GM19239 (cell line): ENCODE measurements at places on chromosomes 12 and 14.

GRCh38 chr12:45388545-45388944, 172.7 kb downstream of the ANO6 start:
- no peak for DNase-seq

DNA sequence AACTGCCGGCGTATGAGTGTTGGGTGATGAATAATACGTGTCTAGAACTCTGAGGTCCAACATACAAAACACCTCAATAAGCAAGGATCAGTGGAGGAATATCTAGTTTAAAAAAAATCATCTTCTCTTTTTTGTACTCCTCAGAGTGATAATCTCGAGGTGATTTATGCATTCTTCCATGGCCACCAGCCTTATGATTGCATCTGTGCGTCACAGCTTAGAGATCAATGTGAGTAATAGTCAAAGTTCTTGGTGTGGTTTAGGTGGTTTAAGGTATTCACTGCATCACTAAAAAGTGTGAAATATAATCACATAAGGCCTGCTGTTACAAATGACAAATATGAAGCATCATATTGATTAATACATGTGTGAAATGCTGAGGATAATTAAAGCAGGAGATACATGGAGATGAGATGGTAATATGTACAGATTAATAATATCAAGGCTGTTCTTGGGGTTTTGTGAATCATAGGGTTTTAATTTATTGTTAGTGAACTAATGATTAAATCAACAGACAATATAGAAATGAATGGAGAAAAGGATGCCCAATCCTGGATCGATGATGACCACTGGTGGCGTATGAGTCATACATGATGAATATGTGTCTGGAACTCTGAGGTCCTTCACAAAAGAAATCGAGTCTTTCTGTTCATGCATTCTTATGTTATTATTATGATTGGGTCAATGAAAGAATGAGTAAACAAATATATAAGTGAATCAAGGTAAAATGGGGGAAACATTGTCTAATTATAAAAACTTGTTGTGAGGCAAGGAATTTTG, 68.8 kb upstream of the RTL1 start:
- no peak for DNase-seq

- DNase-seq, result no peak
These were observed 58.5 kb downstream of the NUAK1 start for GRCh38 chr12:106080041-106080790.

DNA sequence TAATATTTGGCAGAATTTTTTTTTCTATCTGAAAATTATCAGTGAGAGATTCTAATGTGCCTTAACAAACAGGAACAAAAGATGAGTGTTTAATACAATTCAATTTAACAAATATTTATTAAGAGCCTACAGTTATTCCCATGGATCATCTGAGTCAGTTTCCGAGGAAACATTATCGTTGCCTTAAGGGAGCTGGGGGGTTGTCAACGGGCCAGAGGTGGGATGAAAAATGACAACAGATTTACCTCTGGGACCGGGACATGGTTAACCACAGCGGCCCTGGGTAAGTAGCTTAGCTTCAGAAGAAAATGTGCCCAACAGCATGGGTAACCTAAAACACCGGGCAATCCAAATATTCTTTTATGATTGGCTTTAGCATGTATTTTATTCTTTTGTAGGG, 113.6 kb downstream of the DAD1 start:
- DNase-seq, result no peak

DNA sequence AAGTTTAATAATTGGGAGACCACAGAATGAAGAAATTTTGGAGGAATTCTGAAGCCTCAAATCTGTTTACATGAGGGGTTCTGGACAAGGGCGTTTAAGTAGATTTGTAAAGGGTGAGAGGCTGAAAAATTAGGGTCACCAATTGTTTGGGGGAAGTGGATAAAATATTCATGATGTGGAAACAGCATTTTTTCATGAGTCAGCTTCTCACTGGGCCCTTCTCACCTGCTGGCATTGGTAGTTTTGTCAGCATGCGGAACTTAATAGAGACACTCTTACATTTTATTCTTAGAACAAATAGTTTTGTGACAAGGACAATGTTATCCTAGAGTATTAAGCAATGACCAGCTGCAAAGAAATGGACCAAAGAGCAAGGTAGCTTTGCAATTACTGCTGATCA, 634.4 kb downstream of the LRFN5 start:
- DNase-seq, result no peak

DNA sequence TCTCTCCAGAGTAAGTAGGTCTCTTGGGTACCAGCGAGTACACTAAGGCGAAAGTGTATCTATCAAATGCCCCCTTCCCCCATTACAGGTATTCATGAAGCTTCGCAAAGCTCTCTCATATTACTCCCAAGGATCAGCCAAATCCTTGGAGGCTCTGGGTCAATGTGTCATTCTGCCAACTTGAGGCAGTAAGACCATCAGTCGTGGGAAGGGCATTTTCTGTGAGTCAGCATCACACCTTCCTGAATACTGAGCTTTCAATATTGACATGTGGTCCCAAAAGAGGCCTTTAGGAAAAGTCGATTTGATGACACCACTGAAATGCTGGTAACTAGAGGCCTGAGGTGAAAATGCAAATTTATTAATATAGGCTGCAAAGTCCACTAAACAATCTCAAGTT, 323.9 kb downstream of the LRIG3 start:
- no peak for DNase-seq

GRCh38 chr12:92065639-92066038, 80.0 kb downstream of the BTG1 start:
- no peak for DNase-seq

DNA sequence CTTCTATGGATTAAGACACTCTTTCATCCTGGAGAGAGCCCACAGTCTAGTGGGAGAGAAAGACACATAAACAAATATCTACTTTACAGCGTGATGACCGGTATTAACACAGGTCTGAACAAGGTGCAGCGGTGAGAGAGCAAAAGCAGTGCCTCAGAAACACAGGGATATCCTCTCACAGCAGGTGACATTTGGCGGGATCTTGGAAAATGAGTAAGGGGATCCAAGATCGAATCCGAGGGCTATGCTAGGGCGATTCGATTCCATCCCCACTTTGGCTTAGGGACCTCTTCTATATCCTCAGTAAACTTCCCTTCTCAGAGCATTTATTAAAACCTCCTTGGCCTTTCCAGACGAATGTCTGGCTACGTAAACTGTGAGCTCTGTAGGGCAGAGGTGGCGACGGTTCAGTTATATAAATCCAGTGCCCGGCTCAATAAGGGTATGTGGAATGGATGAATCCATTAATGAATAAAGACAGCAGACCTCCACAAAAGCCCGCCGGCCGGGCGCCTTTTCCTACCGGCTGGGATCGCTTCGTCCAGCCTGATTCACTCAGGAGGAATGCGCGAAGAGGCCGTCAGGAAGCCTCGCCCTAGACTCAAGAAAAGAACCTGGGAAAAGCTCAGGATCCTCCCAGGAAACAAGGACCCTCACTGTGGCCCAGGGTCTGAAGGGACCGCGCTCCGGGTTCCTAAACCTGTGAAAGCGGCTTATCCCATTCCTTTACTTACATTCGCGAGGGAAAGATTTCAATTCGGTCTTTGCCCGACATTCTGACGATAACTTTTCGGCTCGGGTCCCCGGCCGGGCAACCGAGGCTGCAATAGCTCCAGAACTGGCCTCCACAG, 455 bp downstream of the ATP6V1D start:
- DNase-seq, result no peak

DNA sequence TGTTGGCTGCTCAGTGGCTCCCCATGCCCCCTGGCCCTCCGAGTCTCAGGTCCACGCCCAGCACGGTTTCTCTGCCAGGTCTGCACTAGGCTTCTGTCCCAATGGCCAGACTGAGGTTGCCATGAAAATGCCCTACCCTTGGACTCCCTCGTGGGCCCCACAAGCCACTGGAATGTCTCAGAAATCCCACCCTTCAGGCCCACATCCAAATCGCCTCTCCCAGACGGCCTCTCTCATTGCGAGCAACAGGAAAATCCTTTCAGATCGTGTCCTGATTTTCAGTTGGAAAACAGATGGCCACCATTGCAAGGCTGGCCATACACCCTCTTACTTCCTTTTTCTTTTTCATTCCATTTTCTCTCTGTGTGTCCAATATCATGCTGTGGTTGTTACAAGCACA, 77.3 kb downstream of the IRF2BPL start:
- DNase-seq, result no peak

GRCh38 chr12:71152851-71153250, 4.9 kb downstream of the TSPAN8 start:
- no peak for DNase-seq

GRCh38 chr12:39852346-39852745, 232.7 kb upstream of the ABCD2 start:
- no peak for DNase-seq

DNA sequence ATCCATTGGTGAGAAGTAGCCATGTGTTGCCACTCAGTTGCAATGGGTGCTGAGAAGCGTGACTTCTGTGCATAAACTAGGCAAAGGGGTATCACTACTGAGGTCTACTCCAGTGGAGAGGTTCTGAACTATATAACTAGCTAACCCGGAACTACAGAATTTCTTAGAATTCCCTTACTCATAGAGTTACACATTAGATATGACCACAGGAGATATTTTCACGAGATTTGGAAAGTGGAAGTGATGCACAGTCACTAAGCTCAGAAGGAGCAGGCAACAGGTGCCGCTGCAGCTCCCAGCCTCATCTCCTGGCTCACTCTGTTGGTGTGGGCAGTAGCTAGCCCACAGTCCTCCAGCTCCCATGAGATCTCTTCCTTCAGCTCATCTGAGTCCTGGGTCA, 136.6 kb downstream of the SSPN start:
- DNase-seq, result no peak

DNA sequence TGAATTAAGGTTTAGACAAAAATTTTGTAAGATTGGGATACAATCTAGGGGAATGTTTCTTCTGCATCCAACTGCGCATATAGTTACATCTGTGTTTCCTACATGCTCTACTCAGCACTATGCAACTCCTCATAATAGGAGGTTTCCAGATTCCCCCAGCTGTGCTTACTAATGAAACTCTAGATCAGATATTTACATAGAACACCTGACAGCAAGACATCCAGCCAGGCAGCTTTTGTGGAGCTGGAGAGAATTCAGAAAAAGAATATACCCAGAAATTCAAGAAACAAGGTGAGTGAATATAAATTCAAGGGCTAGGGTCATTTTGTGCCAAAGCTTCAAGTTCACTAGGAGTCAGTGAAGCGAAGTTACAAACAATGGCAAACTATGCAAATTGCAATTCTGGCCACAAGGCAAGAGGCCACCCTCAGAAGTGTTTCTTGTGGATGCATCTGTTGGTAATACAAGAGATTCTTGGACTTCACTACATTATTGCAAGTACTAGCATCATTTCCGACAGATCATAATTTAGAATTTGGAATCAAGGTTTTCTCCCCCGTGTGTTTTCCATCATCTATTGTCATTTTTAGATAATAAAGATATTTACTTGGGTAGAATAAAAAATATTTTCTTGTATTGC, 341.2 kb upstream of the NAV3 start:
- no peak for DNase-seq

DNA sequence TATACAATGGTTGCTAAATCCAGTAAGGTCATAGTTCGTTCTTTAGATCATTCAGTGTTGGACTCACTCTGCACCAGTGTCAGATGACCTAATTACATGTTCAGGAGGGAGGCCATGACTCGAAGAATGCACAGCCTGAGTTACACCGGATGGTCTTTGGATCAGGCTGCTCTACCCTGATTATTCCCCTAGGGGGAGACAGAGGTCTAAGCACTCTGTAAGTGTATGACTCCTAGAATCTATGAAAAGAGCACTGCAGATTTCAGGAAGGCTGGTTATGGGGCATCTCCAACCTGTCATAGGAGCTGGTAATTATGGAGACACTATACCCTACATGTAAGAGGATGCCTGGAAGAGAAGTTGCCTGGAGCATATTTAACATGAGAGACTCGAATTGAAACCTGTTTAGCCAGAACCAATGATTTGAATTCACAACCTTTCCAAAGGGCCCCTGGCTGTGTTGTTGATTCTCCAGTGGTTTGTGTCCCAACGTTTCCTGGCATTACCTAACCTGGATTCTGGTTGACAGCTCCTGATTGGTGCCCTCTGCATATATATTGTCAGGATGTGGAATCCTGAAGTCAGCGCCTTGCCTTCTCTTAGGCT, at the start of gene MUCL1:
MUCL1 (plus strand) TSS at position 584 of the 606 bp plus-strand sequence. CDS start 67 bp downstream, outside the sequence.
- peak; percentile 30 for DNase-seq

DNA sequence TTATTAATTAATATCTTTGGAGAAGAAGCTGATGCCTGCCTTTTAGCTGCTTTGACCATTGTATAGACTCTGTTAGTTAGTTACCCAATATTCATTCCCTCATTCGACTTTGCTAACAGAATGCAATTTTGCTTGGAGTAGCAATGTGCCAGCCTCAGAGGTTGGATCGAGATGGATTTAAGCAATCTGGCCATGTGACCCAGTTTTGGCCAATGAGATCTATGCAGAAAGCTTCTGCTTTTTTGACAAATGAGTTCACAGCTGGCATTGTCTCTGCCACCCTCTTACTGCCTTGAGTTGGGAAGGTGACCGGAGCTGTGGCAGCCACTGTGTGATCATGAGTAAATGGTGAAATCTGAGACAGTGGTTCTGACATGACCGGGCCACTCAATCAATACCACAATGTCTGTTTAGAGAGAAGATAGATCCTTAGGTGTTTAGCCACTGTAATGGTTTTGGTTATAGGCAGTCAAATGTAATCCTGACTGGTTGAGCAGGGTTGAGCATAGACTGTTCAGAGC, 74.9 kb upstream of the MED13L start:
- DNase-seq, result no peak

DNA sequence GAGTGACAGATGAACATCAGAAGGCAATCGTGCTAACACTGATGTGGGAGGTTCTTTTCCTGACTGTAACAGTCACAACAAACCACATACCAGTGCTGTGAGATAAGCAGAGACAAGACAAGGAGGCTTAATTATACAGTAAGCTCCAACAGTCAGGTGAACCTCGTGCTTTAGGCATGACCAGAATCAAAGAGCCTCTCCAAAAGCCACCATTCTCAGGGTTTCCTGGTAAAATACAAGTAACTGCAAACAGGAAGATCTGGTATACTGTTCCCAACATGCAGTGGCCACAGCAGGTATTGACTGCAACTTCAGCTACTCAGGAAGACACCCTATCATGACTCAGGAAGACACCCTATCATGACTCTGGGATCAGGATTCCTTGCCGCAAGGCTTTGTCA, 47.3 kb upstream of the GTF2A1 start:
- DNase-seq, result no peak

- DNase-seq, result no peak
These were observed 96.3 kb upstream of the NAV3 start for GRCh38 chr12:77734214-77734883.

DNA sequence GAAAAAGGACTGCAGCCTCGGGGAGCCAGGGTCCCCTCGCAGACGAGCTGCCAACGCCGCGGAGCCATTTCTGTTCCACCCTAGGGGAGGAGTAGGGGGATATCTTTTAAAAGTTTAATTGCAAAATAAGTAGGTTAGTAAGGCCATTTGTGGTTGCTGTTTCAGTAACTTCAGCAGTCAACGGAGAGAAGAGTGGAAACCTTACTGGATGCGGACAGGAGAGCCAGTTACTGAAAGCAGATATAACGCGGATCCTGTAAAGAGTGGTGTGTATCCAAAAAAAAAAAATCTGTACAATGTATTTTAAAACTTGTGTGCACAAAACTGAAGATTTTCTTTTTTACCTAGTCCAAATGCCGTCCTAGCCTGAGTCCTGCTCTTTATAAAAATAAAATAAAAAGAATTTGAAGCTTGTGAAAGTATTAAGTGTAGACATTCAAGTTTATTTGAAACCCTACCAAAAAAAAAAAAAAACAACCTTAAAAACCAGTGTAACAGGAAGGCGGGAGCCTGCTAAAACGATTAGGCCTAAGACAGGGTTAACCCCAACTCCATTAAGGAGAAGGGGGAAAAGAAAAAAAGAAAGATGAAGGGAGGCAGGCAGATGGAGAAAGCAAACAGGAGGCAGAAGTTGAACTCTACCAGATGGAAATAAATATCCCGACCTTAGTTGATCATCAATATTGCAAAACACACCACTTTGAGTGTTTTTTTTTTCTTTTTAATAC, 1.0 kb upstream of the BTG1 start:
- no peak for DNase-seq
